Activated naive CD8-positive, alpha-beta T cell treated with anti-CD3 and anti-CD28 coated beads, Interleukin-2, amount 10 ng/mL, durations not matched to agents 7 days and 5 days (primary cell): ENCODE measurements at places on chromosomes 6 and 20. TPM values are rescaled to one million over a fixed set of nuclear protein-coding genes. Genes with fewer than 3 reads are reported as not detected.

Gene CDH4
- 0.14 TPM for total RNA-seq

Gene ANGPT4
- total RNA-seq, result not detected

Gene C6orf163
- total RNA-seq, result 3.2 TPM

Gene EYS
- not detected for total RNA-seq

Gene NEURL2
- total RNA-seq, result 3.9 TPM

- DNase-seq, result no peak
Observed at GRCh38 chr6:2460216-2460745, 214.9 kb upstream of the GMDS start.

DNA sequence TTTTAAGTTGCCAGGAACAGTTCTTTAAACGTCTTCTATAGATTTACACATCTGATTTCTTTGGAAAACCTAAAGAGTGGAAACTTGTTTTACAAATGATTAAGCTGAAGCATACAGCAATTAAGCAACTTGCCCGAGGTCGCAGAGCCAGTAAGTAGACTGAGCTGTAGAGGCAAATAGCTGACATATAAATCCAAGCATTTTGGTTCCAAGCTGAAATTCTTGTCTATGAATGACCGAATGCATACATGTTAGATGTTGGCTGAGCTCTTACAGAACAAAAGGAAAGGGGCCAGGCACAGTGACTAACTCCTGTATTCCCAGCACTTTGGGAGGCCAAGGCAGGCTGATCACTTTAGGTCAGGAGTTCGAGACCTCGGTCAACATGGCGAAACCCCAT lies 101.8 kb upstream of the SGK1 start:
- no peak for DNase-seq

DNA sequence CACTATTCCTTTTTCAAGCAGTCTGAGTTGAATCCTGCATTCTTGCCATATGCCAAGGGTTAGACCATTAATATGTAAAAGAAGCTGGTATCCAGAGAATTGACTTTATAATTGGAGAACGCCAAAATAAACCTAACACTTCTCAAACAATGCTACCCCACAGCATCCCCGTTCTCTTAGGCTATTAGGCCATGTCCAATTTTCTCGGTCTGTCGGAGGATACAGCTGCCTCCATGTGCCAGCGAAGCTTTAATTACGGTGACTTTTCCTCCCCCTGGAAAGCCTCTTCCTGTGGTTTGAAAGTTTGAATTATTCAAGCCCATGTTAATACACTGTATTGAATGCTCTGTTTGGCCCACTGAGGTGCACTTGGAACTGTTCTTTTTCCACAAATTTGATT lies 60.5 kb downstream of the HS3ST5 start:
- no peak for DNase-seq

GRCh38 chr6:142013287-142013686 lies 119.4 kb upstream of the GJE1 start:
- no peak for DNase-seq

DNA sequence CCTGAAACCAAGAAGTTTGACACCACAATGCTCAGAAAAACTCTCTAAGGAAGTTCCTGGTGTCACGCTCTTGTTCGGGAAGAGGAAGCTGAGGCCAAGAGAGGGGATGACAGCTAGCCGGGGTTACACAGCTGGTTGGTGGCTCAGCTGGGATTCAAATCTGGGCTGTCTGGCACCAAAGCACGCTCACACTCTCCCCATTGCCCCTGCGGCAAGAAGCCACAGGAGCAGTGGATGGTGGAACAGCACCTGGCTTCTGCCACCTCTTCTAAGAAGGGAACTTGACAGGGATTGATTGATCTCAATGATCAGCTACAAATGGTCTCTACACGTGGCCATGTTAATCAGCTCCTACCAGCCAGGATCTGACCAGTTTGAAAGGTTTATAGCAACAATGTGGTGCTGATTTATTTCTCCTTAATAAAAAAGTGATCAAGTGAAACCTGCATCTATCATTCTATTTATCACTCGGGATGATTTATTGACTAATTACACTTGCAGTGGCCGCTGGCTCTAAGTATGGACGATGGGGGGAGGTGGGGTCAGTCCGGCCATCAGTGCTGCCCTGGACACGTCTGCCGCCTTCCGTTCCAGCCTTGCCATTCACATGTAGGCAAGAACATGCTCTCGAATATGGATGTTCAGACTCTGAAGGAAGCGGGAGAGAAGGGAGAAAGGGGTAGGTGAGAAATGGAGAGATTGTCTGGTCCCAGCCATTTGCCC lies 71.9 kb upstream of the TOP1 start:
- DNase-seq, result no peak

GRCh38 chr6:31701666-31702404 lies 1.3 kb downstream of the ABHD16A start:
- no peak for DNase-seq

DNA sequence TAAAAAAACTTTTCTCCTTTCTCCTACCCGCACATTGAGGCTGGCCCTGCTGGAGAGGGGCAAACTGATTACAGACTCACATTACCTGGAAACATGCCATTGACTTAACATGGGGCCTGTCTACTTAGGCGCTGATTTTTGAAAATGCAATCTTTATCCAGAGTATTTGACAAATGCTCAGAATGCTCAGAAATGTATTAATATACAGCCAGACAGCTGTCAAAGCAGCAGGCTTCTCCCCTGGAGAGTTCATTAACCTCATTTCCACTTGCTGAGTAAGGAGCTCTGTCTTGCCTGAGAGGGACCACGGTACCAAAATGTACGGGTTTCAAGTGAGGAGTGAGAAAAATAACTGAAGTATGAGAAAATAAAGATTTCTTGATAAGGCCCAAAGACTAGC lies 95.7 kb downstream of the PAX1 start:
- DNase-seq, result no peak

- DNase-seq, result no peak
Observed at GRCh38 chr20:9147547-9148024, 78.7 kb downstream of the PLCB4 start.

DNA sequence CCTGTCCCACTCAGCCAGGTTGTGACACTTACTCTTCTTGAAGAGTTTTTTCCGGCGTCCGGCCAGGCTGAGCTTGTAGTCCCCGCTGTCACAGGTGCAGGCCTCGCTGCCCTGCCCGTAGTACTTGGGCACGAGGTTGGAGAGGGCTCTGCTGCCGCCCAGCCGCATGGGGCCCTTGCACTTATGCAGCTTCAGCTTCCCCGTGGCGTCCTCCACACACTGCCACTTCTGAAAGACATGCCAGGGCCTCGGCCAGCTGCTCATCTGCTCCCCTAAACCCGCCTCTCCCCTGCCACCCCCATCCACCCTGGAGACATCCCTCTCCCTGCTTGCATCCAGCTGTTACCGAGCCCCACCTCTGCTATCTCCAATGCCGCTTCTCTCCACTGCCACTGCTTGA lies 113.1 kb downstream of the SULF2 start:
- no peak for DNase-seq

DNA sequence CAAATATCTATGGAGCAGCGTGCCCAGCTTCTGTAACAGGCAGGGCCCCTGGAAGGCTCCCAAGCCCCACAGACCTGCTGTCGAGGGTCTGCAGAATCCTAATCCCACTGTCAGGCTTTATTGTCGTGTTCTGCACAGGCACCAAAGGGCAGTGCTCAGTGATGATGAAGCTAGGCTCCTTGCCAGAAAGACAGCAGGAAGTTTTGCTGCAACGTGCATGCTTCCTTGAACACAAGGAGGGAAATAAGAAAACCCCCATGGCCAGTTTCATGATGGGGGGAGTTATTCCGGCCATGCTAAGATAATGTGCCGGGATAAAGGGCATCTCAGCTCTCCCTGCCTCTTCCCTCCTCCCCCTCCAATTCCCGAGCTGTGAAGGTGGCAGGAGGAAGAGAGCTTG lies 109.4 kb upstream of the KCNG1 start:
- DNase-seq, result no peak

DNA sequence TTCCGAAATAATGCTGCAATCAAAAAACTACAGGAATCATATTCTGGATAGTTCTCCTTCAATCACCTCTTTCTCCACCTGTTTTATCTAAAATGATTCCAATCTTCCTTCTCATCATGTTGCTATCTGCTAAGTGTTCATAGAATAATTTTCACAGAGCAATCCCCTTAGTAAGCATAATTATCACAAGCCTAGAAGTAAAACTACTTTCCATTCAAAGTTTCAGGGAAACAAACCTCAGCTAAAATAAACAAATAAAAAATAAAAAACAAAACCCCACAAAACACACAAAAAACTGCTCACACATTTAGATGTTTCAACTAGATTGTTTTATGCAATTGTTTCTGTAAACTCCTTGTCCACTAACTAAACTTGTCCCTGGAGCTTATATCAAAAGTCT lies 291.2 kb downstream of the PHACTR1 start:
- no peak for DNase-seq

DNA sequence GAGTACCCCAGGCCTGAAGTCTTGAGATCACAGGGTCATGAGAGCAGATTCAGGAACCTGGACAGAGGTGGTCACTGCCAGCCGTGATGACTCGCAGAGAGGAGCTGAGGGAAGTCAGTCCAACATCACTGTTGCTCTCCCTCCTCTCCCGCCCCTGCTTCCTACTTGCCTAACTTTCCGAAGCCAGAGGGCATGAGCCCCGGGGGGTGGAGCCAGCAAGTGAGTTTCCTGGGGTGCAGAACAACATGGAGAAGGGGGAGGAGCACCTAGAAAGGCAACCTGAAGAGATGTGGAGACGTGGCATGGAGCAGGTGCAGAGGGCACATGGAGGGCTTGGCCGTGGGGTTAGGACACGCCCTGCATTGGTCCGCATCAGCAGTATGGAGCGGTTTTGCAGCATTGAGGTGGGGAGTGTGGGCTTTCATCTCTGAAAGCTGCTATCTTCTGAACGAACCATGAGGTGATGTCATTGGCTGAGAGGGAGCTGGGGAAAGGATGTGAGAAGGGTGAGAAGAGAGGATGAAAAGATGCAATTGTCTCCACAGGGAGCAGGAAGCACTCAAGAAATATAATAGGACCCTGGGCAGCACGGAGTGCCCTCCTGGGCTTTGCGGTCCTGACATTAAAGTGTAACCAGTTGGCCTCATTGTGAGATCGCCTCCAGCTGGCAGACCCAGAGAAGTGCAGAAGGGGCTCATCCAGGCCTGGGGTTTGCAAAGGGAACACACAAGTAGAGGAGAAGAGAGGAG lies 25.0 kb downstream of the GDAP1L1 start:
- DNase-seq, result no peak

GRCh38 chr6:98843271-98844243 lies 9.2 kb downstream of the POU3F2 start:
- DNase-seq, result peak; percentile 40

DNA sequence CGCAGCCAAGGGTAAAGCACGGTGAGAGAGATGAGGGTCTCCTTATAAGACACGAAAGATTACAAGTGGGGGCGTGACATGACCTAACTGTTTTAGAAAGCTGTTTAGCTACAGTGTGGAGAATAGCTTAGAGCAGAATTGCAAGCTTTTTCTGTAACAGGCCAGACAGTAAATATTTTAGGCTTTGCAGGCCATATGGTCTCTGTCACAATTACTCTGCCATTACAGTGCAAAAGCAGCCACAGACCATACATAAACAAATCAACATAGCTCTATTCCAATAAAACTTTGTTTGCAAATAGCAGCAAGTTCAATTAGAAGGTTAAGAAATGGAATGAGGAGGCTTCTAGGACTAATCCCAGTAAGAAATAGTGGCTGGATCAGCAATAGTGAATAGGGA lies 16.8 kb downstream of the PGM3 start:
- no peak for DNase-seq
